ENCODE measurements at places on chromosomes 11 and 22.
A peak's percentile ranks its signal among the peaks of the same experiment; 100 is the strongest.

- no peak overlapping the region for H3K27ac ChIP-seq
- H3K36me3 ChIP-seq = no peaks in the 10 kb centered on the region
- H3K4me1 ChIP-seq = peaks cover 23% of the 10 kb centered on the region
- DNase-seq = peak; percentile 52
- peak overlapping the region; percentile 59 for H3K4me3 ChIP-seq
Measured at GRCh38 chr22:49724030-49724892, 103.4 kb downstream of the BRD1 start.

- no peak overlapping the region for H3K4me3 ChIP-seq
- no peaks in the 10 kb centered on the region for H3K36me3 ChIP-seq
- no peaks in the 10 kb centered on the region for H3K27me3 ChIP-seq
- H3K27ac ChIP-seq = no peak overlapping the region
- DNase-seq = no peak
- no peaks in the 10 kb centered on the region for H3K4me1 ChIP-seq
Measured at GRCh38 chr11:42890773-42891172, 421.0 kb upstream of the API5 start.

DNA sequence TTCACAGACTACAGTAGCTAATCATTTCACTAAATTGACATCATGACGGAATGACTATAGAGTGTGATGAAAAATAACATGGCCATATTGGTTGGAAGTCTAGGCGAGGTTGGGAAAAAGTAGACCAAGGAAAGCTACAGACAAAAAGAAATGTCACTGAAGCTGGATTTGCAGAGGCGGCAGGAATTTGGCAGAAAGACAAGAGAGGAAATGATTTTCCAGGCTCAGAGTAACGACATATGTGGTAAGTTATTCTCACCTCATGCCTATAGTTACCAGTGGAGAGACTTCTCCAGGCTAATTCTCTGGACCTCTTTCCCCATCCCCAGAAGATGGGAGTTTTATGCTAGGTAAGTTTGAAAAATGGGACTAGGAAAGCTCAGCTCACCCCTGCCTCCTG is 1005.8 kb upstream of the CCDC90B start:
- no peak for DNase-seq
- H3K27ac ChIP-seq = no peak overlapping the region
- no peak overlapping the region for H3K4me3 ChIP-seq
- no peaks in the 10 kb centered on the region for H3K36me3 ChIP-seq
- no peaks in the 10 kb centered on the region for H3K4me1 ChIP-seq

DNA sequence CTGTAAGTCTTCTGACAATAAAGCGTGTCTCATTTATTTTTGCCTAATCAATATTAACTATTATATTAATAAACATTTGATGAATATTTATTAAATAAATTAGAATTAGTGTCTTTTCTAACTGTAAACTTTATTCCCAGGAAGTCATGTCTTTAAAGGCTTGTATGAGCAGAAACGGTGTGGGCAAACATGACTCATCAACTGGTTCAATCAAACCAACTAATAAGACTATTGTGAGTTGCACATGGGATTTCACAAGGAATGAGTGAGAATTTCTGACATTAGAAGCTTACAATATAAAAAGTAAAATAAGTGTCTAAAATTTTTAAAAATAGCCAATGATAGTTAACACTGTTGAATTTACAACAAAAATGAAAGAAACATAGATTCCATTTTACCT is 259.2 kb upstream of the CTSC start:
- no peaks in the 10 kb centered on the region for H3K27me3 ChIP-seq
- no peak for DNase-seq
- no peak overlapping the region for H3K4me3 ChIP-seq
- H3K27ac ChIP-seq = no peak overlapping the region

DNA sequence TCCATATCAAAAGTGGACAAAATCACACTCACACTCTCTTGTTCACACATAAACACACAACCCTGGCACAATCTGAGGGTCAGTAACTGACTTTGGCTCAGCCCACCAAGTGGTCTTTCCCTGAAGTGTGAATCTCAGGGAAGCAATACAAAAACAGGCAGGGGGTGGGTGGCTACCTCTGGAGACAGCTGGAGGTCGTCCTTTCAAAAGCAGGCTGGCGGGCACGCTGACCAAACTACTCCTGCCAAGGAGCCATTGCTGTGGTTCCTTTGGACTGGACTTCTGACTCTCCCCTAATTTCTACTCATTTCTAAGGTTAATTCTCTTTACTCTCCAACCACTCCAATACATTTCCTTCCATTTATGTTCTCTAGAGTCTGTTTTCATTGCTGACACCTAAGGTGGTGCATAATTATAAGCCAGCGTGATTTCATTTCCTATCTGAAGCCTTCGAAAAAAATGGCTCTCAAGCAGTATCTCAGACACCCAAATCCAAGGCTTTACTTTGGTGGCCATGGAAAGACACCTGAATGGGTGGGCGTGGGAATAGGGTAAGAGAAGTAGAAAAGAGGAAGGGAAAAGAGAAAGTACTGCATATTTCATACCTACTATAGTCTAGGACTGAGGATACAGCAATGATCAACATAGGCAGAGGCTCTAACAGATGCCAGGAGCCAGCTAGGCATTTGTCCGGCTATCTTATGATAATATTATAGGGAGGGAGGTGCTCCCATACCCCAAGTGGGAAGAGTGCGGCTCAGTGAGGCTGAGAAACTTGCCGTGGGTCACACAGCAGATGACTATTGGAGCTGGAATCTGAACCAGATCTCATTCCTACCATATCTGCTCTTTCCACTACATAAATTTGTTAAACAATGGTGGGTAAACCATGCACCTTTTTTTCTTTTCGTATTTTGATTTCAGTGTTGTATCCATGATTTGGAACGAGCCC is 22.0 kb downstream of the FZD4 start:
- H3K4me3 ChIP-seq = no peak overlapping the region
- H3K27ac ChIP-seq = no peak overlapping the region
- H3K36me3 ChIP-seq = no peaks in the 10 kb centered on the region
- DNase-seq = no peak

GRCh38 chr11:1283091-1283511 is 26.3 kb downstream of the TOLLIP start:
- H3K4me1 ChIP-seq = peaks cover 18% of the 10 kb centered on the region
- peaks cover 22% of the 10 kb centered on the region for H3K36me3 ChIP-seq
- DNase-seq = no peak
- H3K27ac ChIP-seq = no peak overlapping the region

Measured in endothelial cell (in vitro differentiated cells).